ENCODE measurements at places on chromosomes 2 and 18.
A peak's percentile ranks its signal among the peaks of the same experiment; 100 is the strongest.

- DNase-seq = no peak
Measured at GRCh38 chr2:74384051-74384450, 3.9 kb upstream of the DCTN1 start.

GRCh38 chr2:146597291-146597690, 1247.5 kb upstream of the ACVR2A start:
- no peak for DNase-seq

DNA sequence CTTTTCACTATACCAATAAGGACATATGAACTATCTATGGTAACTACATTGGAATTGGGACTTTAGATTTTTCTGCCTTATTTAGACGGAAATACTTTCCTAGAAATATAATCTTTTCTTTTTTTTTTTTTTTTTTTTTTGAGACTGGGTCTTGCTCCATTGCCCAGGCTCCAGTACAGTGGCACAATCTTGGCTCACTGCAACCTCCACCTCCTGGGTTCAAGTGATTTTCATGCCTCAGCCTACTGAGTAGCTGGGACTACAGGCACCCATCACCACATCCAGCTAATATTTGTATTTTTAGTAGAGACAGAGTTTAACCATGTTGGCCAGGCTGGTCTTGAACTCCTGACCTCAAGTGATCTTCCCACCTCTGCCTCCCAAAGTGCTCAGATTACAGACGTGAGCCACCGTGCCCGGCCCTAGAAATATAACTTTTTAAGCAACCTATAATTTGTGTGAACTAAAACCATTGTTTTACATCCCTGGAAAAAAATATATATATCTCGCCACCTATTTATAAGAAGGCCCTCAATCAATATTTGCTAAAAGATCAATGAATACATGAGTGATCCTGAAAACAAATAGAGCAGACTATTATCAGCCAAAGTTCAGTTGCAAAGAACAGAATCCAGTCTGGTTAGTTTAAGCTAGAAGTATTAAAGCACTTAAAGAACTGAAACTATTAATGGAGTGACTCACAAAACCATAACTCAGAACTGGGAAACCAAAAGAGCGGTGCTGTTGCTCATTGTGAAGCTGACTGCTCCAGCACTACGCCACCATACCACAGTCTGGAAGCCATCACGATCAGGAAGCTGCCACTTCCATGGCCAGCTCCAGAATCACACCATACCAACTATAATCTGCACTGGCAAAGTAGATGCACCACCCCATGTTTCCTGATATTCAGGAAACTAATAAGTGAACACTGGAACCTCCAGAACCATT, 8.4 kb upstream of the HNRNPLL start:
- DNase-seq = peak; percentile 81

DNA sequence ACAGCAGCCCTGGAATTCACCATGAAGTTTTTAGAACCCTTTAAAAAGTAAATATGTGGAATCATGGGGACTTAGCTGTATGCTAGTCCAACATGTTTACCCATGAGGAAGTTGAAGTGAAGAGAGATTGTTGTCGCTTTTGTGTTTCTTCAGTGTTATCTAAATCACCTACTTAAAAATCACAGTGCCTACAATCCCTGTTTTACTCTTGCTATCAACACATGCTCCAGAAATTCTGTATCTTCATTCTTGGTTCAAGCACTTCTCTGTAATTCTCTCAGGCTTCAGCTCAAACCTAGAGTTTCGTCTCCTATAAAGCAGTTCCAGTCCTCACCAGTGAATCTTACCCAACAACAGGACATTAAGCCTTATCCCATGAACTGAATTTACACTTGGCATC, 30.5 kb upstream of the CHMP1B start:
- no peak for DNase-seq

DNA sequence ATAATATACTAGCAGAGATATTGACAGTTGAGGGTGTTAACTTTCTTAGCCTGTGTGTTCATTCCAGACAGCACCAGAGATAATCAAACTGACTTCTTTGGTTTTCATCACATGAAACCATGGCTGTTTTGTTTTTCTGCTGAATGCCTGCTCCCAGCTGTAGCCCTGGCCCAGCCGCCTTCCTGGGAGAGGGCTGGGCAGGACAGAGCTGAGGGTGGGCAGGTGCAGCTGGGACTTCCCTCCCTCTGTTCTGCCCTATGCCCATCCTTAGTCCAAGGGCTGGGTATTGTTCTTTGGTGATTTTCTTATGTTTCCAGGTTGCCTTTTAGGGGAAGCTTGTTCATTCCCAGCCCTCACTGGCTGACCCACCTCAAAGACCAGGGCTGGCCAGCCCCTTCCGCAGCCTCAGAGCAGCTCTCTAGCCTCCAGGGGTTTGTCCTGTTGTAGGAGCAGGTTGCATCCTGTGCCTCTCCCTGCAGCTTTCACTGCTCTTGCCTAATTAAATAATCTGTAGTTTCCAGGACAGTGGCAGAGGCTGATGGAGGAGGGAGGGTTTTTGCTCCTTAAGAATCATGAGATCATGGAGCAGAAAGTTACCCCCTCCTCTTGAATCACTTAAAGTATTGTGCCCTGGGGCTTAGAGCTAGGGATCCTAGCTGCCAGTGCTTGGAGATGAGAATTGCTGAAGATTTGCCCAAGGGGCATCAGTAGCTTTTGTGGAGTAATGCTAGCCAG, 61.4 kb downstream of the MTCL1 start:
- DNase-seq = no peak

GRCh38 chr2:203338322-203338721, 10.1 kb downstream of the ABI2 start:
- no peak for DNase-seq

GRCh38 chr2:121625953-121626352, 23.3 kb downstream of the CLASP1 start:
- no peak for DNase-seq

DNA sequence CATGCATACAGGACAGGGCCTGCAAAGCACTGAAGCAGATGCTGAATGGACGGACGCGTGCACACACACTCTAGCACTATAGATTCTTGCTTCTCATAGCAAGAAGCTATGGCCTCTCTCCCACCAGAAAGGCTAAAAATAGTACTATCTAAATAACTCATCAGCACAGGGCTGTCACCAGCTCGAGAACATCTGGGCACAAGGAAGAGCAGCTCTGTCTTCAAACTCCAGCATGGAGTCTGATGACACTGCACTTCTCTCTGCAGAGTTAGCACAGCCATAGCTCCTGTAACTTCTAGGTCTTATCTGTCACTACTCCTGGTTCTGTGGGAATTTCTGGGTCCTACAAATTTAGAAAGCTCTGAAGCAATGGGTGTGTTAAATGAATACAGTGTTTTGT, 123.5 kb downstream of the MYO5B start:
- DNase-seq = no peak

GRCh38 chr2:72181616-72182015, 34.0 kb upstream of the CYP26B1 start:
- DNase-seq = no peak

DNA sequence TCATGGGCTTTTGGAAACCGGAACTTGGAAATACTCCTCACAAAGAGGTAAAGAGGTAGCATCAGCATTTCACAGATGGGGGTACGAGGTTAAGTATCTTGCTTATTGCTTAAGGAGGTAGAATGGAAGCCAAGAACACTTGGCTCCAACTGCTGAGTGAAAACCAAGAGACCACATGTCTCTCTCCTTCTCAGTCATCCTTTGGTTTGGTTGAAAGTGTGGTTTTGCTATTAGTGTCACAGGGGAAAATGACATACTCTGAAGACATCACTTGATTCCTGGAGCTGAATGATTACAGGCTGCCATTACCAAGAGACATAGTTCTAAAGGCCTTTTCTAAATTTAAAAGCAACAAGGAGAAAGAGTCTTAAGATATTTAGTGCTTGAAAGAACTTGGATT, 41.5 kb downstream of the ANTXR1 start:
- DNase-seq = peak; percentile 88

DNA sequence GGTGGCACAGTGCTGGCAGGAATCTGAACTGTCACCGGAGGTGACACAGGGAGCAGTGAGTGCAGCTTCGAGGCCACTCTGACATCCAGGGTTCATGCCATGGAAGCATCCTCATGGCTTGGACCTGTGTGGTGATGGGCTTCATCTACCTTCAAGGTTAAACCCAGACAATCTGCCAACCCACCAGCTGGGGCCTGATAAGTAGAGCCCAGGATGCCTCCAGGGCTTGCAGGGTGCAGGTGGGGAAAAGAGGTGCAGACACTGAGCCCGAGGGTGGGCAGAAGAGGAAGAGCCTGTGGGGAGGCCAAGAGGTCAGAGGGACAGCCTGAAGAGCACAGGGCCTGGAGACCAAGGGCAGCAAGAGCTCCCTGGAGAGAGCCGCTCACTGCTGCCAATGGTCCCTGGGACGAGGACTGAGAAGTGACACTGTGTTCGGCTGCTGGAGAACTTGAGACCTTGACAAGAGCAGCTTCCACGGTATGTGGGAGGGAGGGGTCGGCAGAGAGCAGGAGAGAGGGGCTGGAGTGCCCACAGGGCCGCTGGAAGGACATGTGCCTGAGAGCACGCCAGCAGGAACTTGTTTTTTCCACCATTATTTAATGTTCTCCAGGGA, 8.1 kb upstream of the HES6 start:
- DNase-seq = no peak

- no peak for DNase-seq
Measured at GRCh38 chr2:16622399-16622968, 43.1 kb downstream of the CYRIA start.

DNA sequence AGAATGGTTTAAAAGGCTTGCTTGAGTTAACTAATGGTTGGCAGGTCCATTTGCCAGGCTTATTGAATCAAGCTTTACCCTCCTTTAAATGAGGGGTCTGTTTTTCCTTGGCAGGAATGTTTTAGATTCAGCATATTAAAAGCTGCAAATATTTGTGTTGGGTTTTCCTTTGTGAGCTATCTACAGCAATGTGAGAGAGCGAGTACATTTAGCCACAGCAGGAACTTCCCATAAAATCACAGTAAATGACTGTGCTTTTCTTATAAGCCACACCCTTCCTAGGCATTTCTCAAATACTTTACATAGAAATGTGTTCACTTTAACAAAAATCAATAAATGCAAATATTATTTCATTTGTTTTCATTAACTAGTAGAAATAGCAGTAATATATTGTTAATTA, 23.9 kb downstream of the CALCRL start:
- no peak for DNase-seq

DNA sequence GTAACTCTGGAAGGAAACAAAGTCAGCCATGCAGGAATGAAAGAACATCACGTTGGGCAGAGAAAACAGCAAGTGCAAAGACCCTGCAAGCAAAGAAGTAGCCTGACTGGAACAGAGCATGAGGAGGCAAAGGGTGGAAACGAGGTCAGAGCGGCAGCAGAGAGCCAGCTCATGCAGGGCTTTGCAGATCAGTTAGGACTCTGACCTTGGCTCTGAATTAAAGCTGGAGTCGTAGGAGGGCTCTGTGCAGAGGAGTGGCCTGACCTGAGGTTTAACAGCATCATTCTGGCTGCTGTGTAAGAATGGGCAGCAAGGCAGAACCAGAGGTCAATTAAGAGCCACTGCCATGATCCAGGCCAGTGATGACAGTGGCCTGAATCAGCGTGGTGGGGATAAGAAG, 220.7 kb downstream of the PRKCE start:
- no peak for DNase-seq

GRCh38 chr2:121804997-121805765, 49.7 kb downstream of the TSN start:
- DNase-seq = no peak

DNA sequence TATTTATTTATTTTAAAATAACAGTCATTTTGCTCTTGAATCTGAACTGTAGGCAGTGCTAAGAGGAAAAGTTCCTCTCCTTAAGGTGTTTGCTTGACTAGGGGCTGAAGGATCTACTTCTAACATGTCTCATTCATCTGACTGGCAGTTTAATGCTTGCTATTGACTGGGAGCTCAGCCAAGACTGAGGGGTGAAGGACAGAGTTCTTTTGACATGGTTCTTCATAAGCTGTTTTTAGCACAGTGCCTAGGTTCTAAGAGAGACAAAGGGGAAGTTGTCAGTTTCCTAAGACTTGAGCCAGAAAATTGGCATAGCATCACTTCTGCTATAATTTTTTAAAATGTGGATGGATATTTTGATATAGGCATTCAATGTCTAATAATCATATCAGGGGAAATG, 73.0 kb downstream of the COMMD1 start:
- no peak for DNase-seq

- DNase-seq = no peak
Measured at GRCh38 chr2:109402180-109402579, 211.6 kb downstream of the SEPTIN10 start.

GRCh38 chr2:119671016-119671415, 8.0 kb upstream of the TMEM177 start:
- DNase-seq = no peak

DNA sequence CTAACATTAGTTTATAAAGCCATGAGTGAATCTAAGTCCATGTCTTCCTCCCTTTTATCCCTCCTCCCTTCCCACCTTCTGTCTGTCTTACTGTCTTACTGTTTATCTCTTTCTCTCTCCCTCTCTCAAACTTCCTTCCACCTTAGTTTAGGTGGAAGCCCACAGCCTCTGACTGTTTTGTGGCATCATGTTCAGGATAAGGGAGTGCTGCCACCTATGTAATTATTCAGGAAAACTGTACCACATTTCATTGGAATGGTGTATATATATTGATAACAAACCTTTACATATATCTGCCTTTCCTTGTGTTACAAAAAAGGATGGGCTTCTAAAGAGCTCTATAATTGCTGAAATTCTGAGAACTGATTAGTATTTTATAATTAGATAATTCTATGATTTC, 48.7 kb downstream of the NETO1 start:
- no peak for DNase-seq

- no peak for DNase-seq
Measured at GRCh38 chr2:160305081-160305750, 105.1 kb upstream of the ITGB6 start.

GRCh38 chr2:227376656-227377396, 2.3 kb downstream of the TM4SF20 start:
- DNase-seq = no peak

DNA sequence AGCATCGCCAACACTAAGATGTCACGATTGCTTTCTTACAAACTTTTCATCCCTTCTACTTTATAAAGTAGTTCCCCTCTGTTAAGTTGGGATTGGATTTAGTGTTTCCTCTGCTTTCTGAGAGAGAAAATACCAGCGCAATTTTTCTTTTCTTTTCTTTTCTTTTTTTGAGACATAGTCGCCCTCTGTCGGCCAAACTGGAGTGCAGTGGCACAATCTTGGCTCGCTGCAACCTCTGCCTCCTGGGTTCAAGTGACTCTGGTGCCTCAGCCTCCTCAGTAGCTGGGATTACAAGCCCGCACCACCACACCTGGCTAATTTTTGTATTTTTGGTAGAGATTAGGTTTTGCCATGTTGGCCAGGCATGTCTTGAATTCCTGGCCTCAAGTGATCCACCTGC, 9.0 kb downstream of the RELCH start:
- no peak for DNase-seq

DNA sequence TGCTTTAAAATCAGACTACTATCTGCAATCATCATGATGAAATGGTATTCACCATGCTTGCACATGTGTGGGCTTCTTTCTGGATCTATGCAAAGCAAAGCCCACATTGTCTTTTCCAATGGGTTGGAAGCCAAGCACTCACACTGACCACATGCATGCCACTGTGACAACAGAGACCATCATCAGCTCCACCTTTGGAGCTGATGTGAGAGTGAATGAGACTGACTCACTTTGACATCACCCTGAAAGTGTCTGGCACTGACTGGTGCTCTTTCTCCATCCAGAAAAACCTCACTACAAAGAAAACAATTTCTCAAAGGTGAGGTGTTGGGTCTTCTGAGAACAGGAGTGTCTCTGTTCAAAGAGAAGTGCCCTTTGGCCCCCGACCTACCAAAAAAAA, 4.7 kb downstream of the MYO5B start:
- DNase-seq = no peak

Data from activated CD4-positive, alpha-beta T cell treated with anti-CD3 and anti-CD28 coated beads, Interleukin-2, amount 50 U/mL, for 16 hours (primary cell).